Liver (tissue), 10 donors: ENCODE measurements at places on chromosomes 7 and 10. TPM values are rescaled to one million over a fixed set of nuclear protein-coding genes. Genes with fewer than 3 reads are reported as not detected.

DNA sequence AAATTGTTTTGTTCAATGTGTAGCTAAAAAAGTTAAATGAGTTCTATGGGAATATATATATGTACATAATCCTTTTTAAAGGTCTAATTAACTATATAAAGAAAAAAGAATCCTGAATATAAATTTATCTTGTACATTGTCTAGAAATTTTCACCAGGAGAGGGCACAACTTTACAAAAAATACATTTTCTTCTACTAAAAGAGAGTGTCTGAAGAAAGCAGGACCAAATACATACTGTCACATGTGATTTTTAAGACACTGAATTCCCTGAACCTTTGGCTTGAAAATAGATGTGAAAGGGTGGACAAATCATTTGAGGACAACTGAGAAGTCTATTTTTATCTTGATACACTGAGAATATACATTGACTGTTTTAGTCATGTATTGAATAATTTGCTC, 204.3 kb downstream of the DGKB start:
- H3K27me3 ChIP-seq, result no peaks in the 10 kb centered on the region
- H3K36me3 ChIP-seq, result no peaks in the 10 kb centered on the region
- H3K4me3 ChIP-seq, result no peak overlapping the region
- H3K4me1 ChIP-seq, result no peaks in the 10 kb centered on the region
- no peak overlapping the region for H3K27ac ChIP-seq

- H3K4me1 ChIP-seq, result peaks cover 2% of the 10 kb centered on the region
- H3K4me3 ChIP-seq, result no peak overlapping the region
- H3K27ac ChIP-seq, result no peak overlapping the region
- DNase-seq, result no peak
- H3K27me3 ChIP-seq, result no peaks in the 10 kb centered on the region
Observed at GRCh38 chr7:47782792-47783191, 165.5 kb downstream of the PKD1L1 start.

DNA sequence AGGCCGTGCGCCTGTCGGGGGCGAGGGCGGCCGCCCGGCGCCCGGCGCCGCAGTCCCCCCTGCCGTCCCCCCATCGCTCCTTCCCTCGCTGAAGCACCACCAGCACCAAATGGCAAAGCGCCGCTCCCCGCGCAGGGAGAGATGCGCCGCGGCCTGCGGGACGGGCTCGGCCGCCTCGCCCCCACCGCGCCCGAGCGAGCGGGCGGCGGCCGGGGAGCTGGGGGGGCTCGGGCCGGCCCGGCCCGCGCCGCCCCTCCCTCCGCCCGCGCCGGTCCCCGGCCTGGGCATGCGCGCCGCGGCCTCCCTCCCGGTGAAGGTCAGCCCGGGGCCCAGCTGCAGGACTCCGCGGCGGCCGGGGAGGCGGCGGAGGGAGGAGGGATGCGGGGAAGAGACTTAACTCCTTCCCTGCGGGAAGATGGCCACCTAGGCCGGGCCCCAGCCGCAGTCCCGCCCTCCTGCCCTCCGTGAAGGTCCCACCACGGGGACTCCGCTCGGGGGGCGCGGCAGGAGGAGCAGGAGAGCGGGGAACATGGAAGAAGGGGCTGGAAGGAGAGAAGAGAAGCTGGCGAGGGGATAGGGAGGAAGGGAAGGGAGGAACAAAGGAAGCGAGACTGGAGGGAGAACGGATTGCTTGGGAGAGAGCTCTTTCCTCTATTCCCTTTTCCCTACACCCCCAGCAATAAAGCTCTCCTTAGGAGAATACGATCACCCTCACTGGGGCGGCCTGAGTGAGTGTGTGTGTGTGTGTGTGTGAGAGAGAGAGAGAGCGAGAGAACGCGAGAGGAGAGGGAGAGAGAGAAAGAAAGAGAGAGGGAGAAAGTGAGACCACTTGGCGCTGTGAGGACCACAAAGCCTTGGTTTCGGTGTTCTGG, 3.4 kb upstream of the SMARCD3 start:
- peaks cover 12% of the 10 kb centered on the region for H3K4me1 ChIP-seq
- peak overlapping the region; percentile 58 for H3K27ac ChIP-seq
- DNase-seq, result no peak
- no peak overlapping the region for H3K4me3 ChIP-seq
- H3K27me3 ChIP-seq, result no peaks in the 10 kb centered on the region

DNA sequence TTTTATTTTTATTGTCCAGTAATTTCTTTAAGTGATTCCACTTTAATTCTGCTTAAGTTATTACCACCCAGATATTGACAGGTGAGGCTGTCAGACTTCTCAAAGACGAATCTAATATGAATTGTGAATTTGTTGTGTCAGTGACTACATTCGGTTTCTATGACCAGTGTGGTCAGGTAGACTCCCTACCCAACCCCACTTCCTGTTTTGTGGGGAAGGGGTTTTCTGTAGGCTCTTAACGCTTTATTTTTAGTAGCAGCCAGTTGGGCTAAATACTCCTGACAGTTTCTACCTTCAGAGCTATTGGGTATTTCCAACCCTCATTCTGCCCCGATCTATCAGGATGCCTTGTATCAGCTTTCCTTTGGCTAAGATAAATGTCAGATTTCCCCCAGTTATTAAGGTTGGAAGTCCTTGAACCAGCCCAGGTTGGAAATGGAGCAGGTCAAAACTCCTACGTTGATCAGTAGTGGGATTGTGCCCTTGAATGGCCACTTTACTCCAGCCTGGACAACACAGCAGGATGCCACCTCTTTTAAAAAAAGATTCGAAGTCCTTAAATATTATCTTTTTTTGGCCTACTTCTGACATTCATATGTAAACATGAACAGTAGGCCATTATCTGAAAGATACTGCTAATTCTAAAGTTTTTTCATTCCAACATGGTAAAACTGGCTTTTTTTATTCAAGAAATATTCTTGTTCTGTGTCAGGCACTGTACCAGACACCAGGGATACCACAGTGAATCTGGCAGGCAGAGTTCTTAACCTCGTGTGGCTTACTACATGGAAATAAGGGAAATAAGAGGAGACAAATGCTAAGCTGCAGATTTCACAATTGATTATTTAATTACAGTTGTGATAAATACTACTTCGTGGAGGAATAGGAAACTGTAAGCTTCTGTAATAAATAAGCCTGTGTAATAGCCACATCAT, 133.3 kb upstream of the SAMD8 start:
- H3K4me1 ChIP-seq, result peaks cover 34% of the 10 kb centered on the region
- no peak for DNase-seq
- H3K4me3 ChIP-seq, result no peak overlapping the region
- no peak overlapping the region for H3K27ac ChIP-seq
- H3K27me3 ChIP-seq, result no peaks in the 10 kb centered on the region
- H3K36me3 ChIP-seq, result no peaks in the 10 kb centered on the region

- H3K27ac ChIP-seq, result no peak overlapping the region
- H3K27me3 ChIP-seq, result no peaks in the 10 kb centered on the region
- no peak for DNase-seq
- H3K4me1 ChIP-seq, result peaks cover 9% of the 10 kb centered on the region
Observed at GRCh38 chr7:33099154-33099940, 9.9 kb downstream of the RP9 start.

DNA sequence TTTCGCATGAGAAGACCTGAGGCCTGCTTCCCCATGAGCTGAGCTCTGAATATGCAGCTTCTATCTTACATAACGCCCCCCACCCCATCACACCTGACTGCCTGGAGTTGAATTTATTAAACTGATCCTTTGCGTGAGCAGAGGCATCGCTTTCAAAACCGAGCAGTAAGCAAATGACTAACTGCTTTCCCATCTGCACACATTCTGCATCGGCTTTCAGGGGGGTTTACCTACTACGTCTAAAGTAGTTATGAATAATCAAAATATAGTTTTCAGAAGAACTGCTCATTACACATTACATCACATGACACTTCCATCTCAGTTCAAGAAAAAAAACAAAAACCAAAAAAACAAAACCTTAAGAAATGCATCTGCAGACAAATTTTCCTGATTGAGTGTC, 54.7 kb upstream of the EGR2 start:
- no peak overlapping the region for H3K4me3 ChIP-seq
- DNase-seq, result no peak
- H3K27me3 ChIP-seq, result no peaks in the 10 kb centered on the region
- H3K36me3 ChIP-seq, result no peaks in the 10 kb centered on the region
- no peaks in the 10 kb centered on the region for H3K4me1 ChIP-seq
- H3K27ac ChIP-seq, result no peak overlapping the region

DNA sequence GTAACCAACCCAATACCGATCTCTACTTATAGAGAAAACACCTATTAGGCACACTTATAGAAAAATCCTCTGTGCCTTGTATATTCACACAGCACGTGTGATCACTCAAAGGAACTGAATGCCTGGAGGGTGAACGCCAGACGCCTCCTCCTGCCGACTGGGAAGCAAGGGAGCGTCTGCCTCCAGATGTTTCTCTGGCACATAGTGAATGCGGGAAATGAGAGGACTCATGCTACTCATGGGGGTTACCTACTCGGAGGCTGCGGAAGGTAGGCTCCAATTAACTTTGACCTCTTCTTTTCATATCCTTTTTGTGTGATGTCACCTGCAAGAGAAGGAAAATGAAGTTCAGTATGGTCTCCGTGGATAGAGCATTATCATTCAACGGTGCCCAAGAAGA, 203.3 kb downstream of the DIP2C start:
- peaks cover 4% of the 10 kb centered on the region for H3K4me1 ChIP-seq
- DNase-seq, result no peak
- no peak overlapping the region for H3K4me3 ChIP-seq
- no peak overlapping the region for H3K27ac ChIP-seq
- H3K36me3 ChIP-seq, result no peaks in the 10 kb centered on the region

GRCh38 chr10:118720685-118721538, 33.9 kb downstream of the CACUL1 start:
- no peaks in the 10 kb centered on the region for H3K36me3 ChIP-seq
- H3K27ac ChIP-seq, result no peak overlapping the region
- peak; percentile 65 for DNase-seq
- H3K27me3 ChIP-seq, result no peaks in the 10 kb centered on the region

GRCh38 chr7:138257459-138258196, 181.4 kb downstream of the AKR1D1 start:
- H3K27me3 ChIP-seq, result no peaks in the 10 kb centered on the region
- no peaks in the 10 kb centered on the region for H3K36me3 ChIP-seq
- peak overlapping the region; percentile 34 for H3K27ac ChIP-seq
- H3K4me3 ChIP-seq, result no peak overlapping the region

DNA sequence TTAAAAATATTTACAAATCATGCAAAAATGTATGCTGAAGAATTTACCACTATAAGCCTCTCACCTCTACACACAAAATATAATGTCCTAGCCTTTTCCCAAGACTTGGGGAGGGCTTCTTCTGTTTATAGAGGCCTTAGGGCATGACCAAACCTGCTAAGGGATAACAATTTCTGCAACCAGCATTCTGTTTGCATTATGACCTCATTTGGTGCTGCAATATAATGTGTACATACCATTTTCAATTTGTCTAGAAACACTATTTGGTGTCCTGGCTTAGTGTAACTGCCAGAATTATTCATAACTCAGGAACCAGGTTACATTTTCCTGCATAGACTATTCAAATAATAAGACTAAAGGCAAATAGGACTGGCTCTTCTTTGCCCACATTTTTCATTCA, 446.6 kb upstream of the SORCS1 start:
- DNase-seq, result no peak
- no peaks in the 10 kb centered on the region for H3K36me3 ChIP-seq
- H3K4me3 ChIP-seq, result no peak overlapping the region
- H3K4me1 ChIP-seq, result no peaks in the 10 kb centered on the region
- no peak overlapping the region for H3K27ac ChIP-seq

DNA sequence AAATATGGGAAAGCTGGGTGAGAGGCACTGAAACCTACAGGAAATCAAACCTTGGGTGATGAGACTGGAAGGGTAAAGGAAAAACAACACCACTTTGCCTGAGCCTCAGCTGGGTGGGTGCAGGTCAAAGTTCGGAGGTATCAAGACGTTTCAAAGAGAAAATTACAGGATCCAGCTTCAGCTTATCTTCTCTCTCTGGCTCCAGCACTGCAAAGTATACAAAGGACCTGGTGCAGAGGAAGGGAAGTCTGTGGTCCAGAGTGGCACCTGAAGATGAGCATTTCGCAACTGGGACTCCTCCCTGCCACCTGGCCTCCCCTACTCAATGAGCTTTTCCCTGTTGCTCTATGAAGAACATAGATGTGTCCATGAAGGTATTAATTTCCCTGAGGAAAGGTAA, 6.4 kb upstream of the FXYD4 start:
- no peak overlapping the region for H3K4me3 ChIP-seq
- H3K27me3 ChIP-seq, result no peaks in the 10 kb centered on the region
- H3K27ac ChIP-seq, result no peak overlapping the region
- no peaks in the 10 kb centered on the region for H3K4me1 ChIP-seq
- no peaks in the 10 kb centered on the region for H3K36me3 ChIP-seq

DNA sequence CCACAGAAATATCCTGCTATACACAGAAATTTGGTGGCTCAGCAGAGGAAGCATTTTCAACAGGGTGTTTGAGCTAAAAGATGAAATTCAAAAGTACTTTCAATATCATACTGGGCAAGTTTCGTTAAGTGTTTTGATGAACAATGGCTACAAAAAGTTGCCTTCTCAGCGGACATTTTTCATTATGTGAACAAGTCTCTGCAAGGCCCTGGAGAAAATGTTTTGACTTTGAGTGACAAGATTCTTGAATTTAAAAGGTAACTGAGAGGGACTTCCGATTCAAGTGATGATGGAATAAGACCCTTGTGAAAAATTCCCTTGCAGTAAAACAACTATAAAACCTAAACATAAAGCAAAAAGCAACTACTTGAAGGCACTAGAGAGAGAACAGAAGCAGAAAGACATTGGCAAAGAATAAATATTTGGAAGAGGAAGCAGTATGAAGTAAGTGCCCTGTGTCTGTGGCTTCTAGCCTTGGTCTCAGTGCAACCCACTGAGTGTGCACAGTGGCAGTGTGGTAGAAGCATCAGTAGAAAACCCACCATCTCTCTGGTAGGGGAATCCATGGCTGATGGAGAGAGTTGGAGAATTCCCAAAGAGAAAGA, 62.5 kb upstream of the NAMPT start:
- no peaks in the 10 kb centered on the region for H3K36me3 ChIP-seq
- H3K4me3 ChIP-seq, result no peak overlapping the region
- H3K27me3 ChIP-seq, result no peaks in the 10 kb centered on the region
- H3K27ac ChIP-seq, result no peak overlapping the region
- no peaks in the 10 kb centered on the region for H3K4me1 ChIP-seq
- no peak for DNase-seq

- H3K4me1 ChIP-seq, result no peaks in the 10 kb centered on the region
- DNase-seq, result no peak
- no peak overlapping the region for H3K27ac ChIP-seq
- no peaks in the 10 kb centered on the region for H3K36me3 ChIP-seq
- H3K27me3 ChIP-seq, result no peaks in the 10 kb centered on the region
Observed at GRCh38 chr10:124298891-124299290, 119.8 kb downstream of the OAT start.

- no peak overlapping the region for H3K27ac ChIP-seq
- no peak overlapping the region for H3K4me3 ChIP-seq
- DNase-seq, result no peak
- H3K27me3 ChIP-seq, result no peaks in the 10 kb centered on the region
- H3K4me1 ChIP-seq, result peaks cover 2% of the 10 kb centered on the region
- no peaks in the 10 kb centered on the region for H3K36me3 ChIP-seq
Observed at GRCh38 chr7:129828078-129828762, 124.5 kb downstream of the UBE2H start.

LAMB1 gene
- 33.7 TPM for total RNA-seq

MMD2 gene
- not detected for total RNA-seq

INHBA gene
- 0.23 TPM for total RNA-seq
